Activated T-cell treated with anti-CD3 and anti-CD28 coated beads, Interleukin-2, amount 50 U/mL, for 72 hours (primary cell): ENCODE measurements at places on chromosomes 4 and X. TPM values are rescaled to one million over a fixed set of nuclear protein-coding genes. Genes with fewer than 3 reads are reported as not detected.
A peak's percentile ranks its signal among the peaks of the same experiment; 100 is the strongest.

- no peak overlapping the region for H3K27ac ChIP-seq
- no peak overlapping the region for H3K4me3 ChIP-seq
- no peaks in the 10 kb centered on the region for H3K27me3 ChIP-seq
- no peaks in the 10 kb centered on the region for H3K4me1 ChIP-seq
- no peaks in the 10 kb centered on the region for H3K36me3 ChIP-seq
- no peak for DNase-seq
These were observed 66.0 kb downstream of the PGRMC2 start for GRCh38 chr4:128221586-128221985.

GRCh38 chrX:53089224-53089842, 4.6 kb upstream of the KANTR start:
- peaks cover 10% of the 10 kb centered on the region for H3K27me3 ChIP-seq
- peaks cover 7% of the 10 kb centered on the region for H3K36me3 ChIP-seq
- peaks cover 46% of the 10 kb centered on the region for H3K4me1 ChIP-seq
- no peak for DNase-seq

- H3K4me3 ChIP-seq = no peak overlapping the region
- no peak overlapping the region for H3K27ac ChIP-seq
- H3K27me3 ChIP-seq = no peaks in the 10 kb centered on the region
- H3K36me3 ChIP-seq = no peaks in the 10 kb centered on the region
These were observed 79.2 kb downstream of the MTMR1 start for GRCh38 chrX:150772150-150772970.

GRCh38 chr4:44848466-44848865, 122.1 kb upstream of the GNPDA2 start:
- H3K36me3 ChIP-seq = no peaks in the 10 kb centered on the region
- no peak overlapping the region for H3K27ac ChIP-seq
- DNase-seq = no peak
- no peaks in the 10 kb centered on the region for H3K4me1 ChIP-seq

DNA sequence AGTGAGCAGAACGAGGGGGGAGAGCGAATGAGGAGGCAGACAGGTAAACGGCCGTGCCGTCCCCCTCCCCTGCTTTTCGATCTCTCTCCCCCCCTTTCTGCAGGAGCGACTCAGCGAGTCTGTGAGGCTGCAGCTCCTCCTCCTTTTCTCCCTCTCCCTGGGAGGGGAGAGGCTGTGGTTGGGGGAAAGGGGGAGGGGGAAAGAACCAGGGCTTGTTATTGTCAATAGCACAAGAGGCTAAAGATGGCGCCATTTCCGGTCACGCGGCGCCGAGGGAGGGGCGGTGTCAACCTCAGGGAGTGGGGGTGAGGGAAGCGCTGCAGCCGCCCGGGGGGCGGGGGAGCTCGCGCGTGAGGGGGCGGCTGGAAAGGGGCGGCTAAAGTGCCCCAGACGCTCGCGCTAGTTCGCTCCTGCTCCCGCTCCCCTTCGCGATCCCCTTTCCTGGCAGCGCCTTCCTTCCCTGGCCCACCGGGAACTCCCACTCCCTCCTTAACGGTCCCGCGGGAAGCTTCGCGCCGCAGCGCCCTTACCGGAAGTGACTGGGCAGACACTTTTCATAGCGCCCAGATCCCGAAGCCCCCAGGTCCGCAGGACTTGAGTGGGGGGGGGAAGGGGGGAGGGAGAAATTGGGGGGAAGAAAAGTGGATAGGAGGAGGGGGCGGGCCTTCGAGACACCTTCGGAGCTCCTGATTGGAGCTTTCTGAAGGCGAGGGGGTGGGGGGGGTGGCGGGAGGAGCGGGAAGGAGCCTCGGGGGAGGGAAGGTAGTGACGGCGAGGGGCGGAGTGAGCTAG, at the start of gene CUL4B:
TSS of gene CUL4B (minus strand) at position 121 of the 792 bp plus-strand sequence. CDS start 324 bp downstream, outside the sequence.
- H3K4me1 ChIP-seq = peaks cover 11% of the 10 kb centered on the region
- H3K4me3 ChIP-seq = peak within 1 kb of the TSS; percentile 94
- H3K27me3 ChIP-seq = no peaks in the 10 kb centered on the region
- peak within 1 kb of the TSS; percentile 98 for H3K27ac ChIP-seq
- H3K36me3 ChIP-seq = peaks cover 3% of the 10 kb centered on the region
- DNase-seq = peak; percentile 91

GRCh38 chrX:37711991-37712390, 26.4 kb downstream of the XK start:
- no peaks in the 10 kb centered on the region for H3K36me3 ChIP-seq
- peaks cover 9% of the 10 kb centered on the region for H3K4me1 ChIP-seq
- no peak for DNase-seq

- no peak for DNase-seq
- H3K27ac ChIP-seq = no peak overlapping the region
- H3K4me1 ChIP-seq = peaks cover 7% of the 10 kb centered on the region
- H3K4me3 ChIP-seq = no peak overlapping the region
- no peaks in the 10 kb centered on the region for H3K36me3 ChIP-seq
These were observed 153.2 kb downstream of the SHROOM3 start for GRCh38 chr4:76588274-76588673.

- H3K4me3 ChIP-seq = no peak overlapping the region
- H3K27me3 ChIP-seq = peaks cover 8% of the 10 kb centered on the region
- H3K36me3 ChIP-seq = peaks cover 2% of the 10 kb centered on the region
- H3K27ac ChIP-seq = no peak overlapping the region
These were observed 175.8 kb downstream of the GC start for GRCh38 chr4:71607780-71608677.

DNA sequence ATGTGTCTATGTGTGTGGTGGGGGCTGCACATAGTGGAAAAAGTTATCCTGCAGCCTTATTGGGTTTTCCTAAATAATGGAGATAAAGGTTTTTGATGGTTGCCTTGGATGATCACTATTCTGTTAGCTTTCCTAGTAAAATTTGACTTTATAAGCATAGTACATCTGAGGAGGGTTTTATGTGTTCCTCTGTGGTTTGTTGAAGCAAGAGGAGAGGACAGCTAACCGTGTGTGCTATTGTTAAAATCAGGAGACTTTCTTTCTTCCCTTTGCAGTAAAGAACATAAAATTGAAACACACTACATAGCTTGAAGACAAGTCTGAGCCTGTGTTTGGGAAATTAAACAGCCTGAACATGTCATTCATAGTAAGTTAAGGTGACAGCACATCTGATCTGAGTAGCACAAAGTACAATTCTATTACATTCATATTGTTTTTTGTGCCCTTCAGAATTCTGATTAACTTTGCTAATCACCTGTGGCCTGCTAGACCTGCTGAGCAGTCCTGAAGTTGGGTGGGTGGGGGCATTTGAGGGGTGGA, 36.8 kb downstream of the C4orf51 start:
- DNase-seq = no peak
- peaks cover 31% of the 10 kb centered on the region for H3K4me1 ChIP-seq
- H3K27me3 ChIP-seq = peaks cover 20% of the 10 kb centered on the region
- H3K4me3 ChIP-seq = no peak overlapping the region
- no peak overlapping the region for H3K27ac ChIP-seq
- peaks cover 3% of the 10 kb centered on the region for H3K36me3 ChIP-seq

- H3K4me3 ChIP-seq = peak overlapping the region; percentile 71
- H3K4me1 ChIP-seq = peaks cover 17% of the 10 kb centered on the region
- peaks cover 63% of the 10 kb centered on the region for H3K27me3 ChIP-seq
- no peak overlapping the region for H3K27ac ChIP-seq
- no peaks in the 10 kb centered on the region for H3K36me3 ChIP-seq
- DNase-seq = no peak
These were observed 84.7 kb downstream of the HPRT1 start for GRCh38 chrX:134544513-134545151.

DNA sequence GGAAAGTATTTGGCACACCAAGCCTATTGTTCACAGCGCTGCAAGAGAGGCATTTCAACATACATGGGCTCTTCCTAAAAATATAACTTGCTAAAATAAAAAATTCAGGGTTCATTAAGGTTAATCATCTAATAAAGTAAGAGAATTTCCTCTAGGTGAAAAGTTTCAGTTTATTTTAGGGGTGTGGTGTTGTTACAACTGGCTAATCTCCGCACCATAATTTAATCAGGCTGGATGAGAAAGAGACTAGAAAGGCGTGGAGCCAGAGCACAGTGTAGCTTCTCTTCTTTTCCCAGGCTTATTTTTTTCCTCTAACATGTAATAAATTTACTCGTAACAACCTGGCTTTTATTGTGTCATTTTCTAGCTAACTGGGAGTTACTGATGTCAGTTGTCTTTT, 47.9 kb downstream of the FHL1 start:
- DNase-seq = no peak
- H3K4me1 ChIP-seq = peaks cover 27% of the 10 kb centered on the region
- H3K27ac ChIP-seq = no peak overlapping the region
- peaks cover 43% of the 10 kb centered on the region for H3K27me3 ChIP-seq
- no peaks in the 10 kb centered on the region for H3K36me3 ChIP-seq

DNA sequence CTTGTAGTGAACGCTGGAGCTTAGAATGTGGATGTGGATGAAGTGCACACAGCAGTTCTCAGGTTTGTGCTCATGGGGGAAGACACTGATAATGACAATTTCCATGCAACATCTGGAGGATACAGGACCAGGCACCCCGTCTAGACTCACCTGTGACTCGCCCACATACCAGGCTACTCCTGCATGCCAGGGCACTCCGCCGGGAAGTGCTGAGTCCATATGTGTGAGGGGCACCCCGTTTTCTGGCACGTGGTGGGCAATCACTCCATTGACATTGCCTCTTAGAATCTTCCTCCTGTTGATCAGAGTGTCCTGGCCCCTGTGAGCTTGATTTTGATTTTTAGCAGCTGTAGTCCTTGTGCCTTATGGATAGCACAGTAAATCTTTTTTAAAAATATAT, 90.9 kb upstream of the LRPAP1 start:
- H3K27me3 ChIP-seq = peaks cover 17% of the 10 kb centered on the region
- DNase-seq = no peak
- no peaks in the 10 kb centered on the region for H3K36me3 ChIP-seq
- H3K4me3 ChIP-seq = no peak overlapping the region
- H3K27ac ChIP-seq = no peak overlapping the region

GRCh38 chrX:21721195-21721594, 36.7 kb downstream of the SMPX start:
- DNase-seq = no peak
- H3K4me3 ChIP-seq = no peak overlapping the region
- no peaks in the 10 kb centered on the region for H3K36me3 ChIP-seq
- no peak overlapping the region for H3K27ac ChIP-seq

DNA sequence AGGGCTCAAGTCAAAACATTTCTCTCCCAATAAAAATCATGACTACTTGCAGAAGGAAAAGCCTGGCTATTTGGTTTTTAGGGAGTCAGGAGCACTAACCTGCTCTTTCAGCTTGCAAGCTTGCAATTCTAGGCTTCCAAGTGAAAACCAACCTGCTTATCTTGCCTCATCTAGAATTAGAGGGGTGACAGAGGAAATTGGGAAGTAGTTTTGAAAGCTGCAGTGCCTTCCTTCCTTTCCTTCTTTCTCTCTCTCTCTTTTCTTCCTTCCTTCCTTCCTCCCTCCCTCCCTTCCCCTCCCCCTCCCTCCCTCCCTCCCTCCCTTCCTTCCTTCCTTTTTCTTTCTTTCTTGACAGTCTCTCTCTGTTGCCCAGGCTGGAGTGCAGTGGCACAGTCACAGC, 417.5 kb downstream of the KCNIP4 start:
- DNase-seq = no peak
- no peaks in the 10 kb centered on the region for H3K4me1 ChIP-seq
- no peak overlapping the region for H3K4me3 ChIP-seq
- no peaks in the 10 kb centered on the region for H3K27me3 ChIP-seq

DNA sequence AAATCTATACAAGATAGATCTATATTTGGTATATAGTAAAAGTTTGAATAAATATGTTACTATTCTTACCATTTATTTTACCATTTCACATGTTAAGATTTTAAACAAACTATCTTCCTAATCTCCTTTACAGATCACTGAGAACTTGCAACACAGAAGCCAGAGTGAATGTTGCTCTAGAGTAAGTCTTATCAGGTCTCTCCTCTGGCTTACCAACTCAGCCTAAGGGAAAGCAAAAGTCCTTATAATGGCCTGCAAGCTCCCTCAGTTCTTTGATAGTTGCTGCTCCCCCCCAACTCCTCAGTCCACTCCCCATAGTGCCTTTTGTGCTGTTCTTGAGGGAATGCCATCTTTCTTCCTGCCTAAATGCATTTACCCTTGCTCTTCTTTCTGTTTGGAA, 25.7 kb upstream of the SLC7A11 start:
- no peak for DNase-seq
- H3K27ac ChIP-seq = no peak overlapping the region
- peaks cover 8% of the 10 kb centered on the region for H3K27me3 ChIP-seq
- H3K4me1 ChIP-seq = no peaks in the 10 kb centered on the region
- H3K4me3 ChIP-seq = no peak overlapping the region
- no peaks in the 10 kb centered on the region for H3K36me3 ChIP-seq

GRCh38 chr4:9996319-9997110, 24.8 kb downstream of the SLC2A9 start:
- H3K4me1 ChIP-seq = peaks cover 55% of the 10 kb centered on the region
- H3K27me3 ChIP-seq = no peaks in the 10 kb centered on the region
- no peak for DNase-seq
- H3K36me3 ChIP-seq = peaks cover 3% of the 10 kb centered on the region

DNA sequence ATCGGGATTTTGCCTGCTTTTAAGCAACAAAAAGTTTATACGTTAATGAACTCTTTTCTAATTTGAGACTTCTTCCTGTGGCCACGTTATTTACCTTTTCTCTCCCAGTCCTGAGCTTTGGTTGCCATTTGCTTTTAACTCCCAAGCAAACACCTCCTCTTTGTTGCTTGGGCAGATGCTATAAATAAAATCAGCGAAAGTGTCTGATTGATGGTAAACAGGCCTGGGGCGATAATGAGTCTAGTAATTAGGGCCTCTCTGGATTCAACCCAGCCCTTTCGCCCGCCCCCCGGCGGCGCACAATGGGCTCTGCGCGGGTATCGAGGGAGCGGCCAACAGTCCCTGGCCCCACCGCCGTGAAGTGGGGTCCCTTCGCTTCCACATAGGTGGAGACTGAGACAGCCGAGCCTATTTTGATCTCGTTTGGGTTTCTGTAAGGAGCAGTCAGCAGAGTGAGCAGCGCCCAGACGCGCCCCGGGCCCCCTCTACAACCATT, 790 bp downstream of the CLGN start:
- peaks cover 63% of the 10 kb centered on the region for H3K27me3 ChIP-seq
- H3K36me3 ChIP-seq = no peaks in the 10 kb centered on the region
- H3K27ac ChIP-seq = no peak overlapping the region
- peaks cover 14% of the 10 kb centered on the region for H3K4me1 ChIP-seq

GRCh38 chr4:141220271-141220670, 424 bp upstream of the ZNF330 start:
- H3K36me3 ChIP-seq = peaks cover 13% of the 10 kb centered on the region
- no peak for DNase-seq
- peak overlapping the region; percentile 94 for H3K27ac ChIP-seq

DNA sequence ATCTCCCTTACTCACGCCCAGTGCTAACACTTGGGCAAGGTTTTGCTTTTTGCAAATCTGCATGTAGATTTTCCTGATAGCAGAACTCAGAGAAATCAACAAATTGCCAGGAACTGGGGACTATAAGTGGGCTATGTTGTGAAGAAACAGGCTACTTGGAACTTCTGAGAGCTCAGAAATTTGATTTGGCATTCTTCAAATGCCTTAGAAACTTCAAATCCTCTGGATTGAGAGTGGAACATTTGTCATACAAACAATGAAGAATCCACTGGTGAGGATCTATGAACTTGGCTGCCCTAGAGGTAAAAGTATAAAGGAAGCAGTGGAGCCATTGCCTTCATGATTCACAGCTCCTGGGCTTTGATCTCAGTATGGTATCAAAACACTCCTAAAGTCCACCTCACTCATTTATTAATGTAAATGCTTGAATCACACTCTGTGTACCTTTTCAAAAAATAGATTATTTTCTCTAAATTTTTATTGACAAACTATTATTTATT, 126.0 kb downstream of the GLRA3 start:
- DNase-seq = no peak
- peaks cover 25% of the 10 kb centered on the region for H3K27me3 ChIP-seq
- H3K4me3 ChIP-seq = no peak overlapping the region
- H3K36me3 ChIP-seq = no peaks in the 10 kb centered on the region
- peaks cover 6% of the 10 kb centered on the region for H3K4me1 ChIP-seq

Gene NCAPG
- 79.1 TPM for total RNA-seq

Gene CLDN34
- not detected for total RNA-seq

Gene RS1
- not detected for total RNA-seq

Gene CTAG2
- not detected for total RNA-seq

Gene KLHL34
- total RNA-seq = 0.79 TPM

Gene PLS3
- total RNA-seq = 0.99 TPM
